NCI-H1694 treated with DMSO at 0.1 percent for 48 hours (cell line): ENCODE measurements at places on chromosomes 13 and 19.

DNA sequence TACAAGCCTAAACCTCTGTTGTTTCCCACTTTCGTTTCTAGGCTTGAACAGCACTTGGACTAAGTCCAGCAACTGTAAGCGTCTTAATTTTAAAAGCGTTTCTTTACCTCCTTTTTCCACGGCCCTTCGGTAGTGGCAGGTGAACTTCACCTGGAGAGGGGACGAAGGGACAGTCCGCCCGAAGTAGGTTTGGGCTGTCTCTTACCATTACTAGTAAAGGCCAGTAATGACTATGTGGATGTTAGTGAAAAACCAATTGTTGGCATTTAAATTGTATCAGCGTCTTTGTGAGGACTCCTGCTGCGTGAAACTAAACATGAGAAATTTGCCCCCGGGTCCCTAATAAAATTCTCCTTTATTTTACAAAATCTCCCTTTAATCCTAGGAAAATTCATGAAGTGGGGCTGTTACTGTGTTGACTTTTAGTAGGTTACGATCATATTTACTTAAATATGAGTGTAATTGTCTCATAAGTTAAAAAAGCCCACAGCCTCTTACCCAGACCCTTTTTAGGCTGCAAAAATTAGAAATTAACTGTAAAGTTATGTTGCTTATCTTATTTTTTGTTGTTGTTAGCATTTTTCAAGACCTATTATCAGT lies 983 bp downstream of the ITM2B start:
- no peak for DNase-seq

DNA sequence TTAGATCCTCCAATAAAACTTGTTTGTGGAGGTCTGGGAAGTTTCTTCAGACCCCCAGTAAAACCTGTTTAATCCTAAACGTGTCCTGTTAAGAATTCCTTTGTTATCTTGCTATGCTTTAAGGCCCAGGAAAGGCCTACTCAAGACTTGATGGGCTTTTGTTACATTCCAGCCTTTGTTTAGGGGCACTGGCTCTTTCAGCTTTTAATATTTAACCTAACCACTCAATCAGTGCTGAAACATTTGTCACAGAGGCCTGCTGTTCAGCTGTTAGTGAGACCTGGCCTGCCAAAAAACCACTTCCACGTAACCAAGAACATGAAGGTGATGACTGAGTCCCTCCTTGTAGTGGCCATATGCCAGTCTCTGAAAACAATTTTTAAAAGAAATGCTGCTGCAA lies 41.7 kb downstream of the PCDH17 start:
- no peak for DNase-seq

DNA sequence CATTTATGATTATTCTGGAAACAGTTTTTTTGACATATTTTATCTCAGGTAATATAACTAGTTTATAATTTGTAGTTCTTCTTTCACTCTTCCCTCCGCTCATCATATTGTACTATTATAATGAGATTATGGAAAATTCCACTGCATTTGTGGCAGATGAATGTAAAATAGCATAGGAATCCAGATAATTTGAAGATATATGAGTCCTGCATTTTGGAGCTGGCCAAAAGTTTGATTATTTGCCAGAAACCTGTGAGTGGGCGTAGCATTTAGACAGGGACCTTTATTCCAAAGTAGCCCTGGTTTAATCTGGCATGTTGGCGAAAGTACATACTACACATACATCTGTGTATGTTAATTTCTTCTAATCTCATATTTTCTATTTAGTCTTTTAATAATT lies 65.2 kb downstream of the FNDC3A start:
- DNase-seq, result no peak

GRCh38 chr13:81458170-81458569 lies 1117.2 kb upstream of the SPRY2 start:
- DNase-seq, result no peak

- DNase-seq, result no peak
Observed at GRCh38 chr13:30429235-30429634, 6.9 kb downstream of the UBE2L5 start.

- no peak for DNase-seq
Observed at GRCh38 chr19:51157265-51157664, 15.2 kb downstream of the SIGLEC7 start.
